ENCODE measurements at places on chromosomes 5 and 9.
A peak's percentile ranks its signal among the peaks of the same experiment; 100 is the strongest.

GRCh38 chr9:33453286-33453860, 6.0 kb upstream of the AQP3 start:
- H3K27ac ChIP-seq: no peak overlapping the region
- no peak for DNase-seq
- H3K4me1 ChIP-seq: peaks cover 2% of the 10 kb centered on the region

DNA sequence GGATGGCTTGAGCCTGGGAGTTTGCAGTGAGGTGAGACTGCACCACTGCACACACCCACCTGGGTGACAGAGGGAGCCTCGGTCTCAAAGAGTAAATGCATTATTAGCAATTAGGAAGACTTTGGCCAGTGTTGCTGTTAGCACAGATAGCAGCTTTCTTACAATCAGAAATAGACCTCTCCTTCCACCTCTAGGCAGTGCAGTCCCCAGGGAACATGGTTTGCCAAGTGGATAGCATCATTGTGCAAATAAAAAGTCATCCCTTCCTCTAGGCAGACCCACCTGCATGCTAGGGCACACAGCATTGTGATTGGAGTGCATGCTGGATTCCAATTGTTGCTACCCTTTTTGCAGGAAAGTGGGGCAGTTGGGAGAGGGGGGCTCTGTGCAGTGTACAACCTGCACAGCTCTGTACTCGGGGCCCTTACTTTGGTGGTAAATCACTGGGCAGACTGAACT, 77.9 kb upstream of the KLF9 start:
- no peak overlapping the region for H3K27ac ChIP-seq
- no peaks in the 10 kb centered on the region for H3K27me3 ChIP-seq

DNA sequence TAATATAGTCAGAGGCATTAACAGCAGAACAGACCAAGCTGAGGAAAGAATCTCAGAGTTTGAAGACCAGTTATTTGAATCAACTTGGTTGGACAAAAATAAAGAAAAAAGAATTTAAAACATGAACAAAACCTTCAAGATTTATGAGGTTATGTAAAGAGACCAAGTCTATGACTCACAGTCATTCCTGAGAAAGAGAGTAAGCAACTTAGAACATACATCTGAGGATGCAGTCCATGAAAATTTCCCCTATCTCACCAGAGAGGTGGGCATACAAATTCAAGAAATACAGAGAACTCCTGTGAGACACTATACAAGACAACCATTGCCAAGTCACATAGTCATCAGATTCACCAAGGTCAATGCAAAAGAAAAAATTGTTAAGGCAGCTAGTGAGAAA, 17.4 kb upstream of the C9orf72 start:
- H3K27me3 ChIP-seq: no peaks in the 10 kb centered on the region
- no peak overlapping the region for H3K4me3 ChIP-seq
- H3K36me3 ChIP-seq: no peaks in the 10 kb centered on the region
- no peak for DNase-seq
- no peaks in the 10 kb centered on the region for H3K4me1 ChIP-seq
- H3K27ac ChIP-seq: no peak overlapping the region

- no peaks in the 10 kb centered on the region for H3K27me3 ChIP-seq
- H3K4me1 ChIP-seq: peaks cover 11% of the 10 kb centered on the region
- no peaks in the 10 kb centered on the region for H3K36me3 ChIP-seq
- H3K27ac ChIP-seq: no peak overlapping the region
- no peak overlapping the region for H3K4me3 ChIP-seq
Measured at GRCh38 chr5:64690104-64690416, 243 bp upstream of the SHISAL2B start.

GRCh38 chr9:77602852-77603251, 45.3 kb downstream of the GNA14 start:
- H3K27me3 ChIP-seq: no peaks in the 10 kb centered on the region
- no peaks in the 10 kb centered on the region for H3K36me3 ChIP-seq
- H3K4me1 ChIP-seq: peaks cover 10% of the 10 kb centered on the region
- no peak overlapping the region for H3K27ac ChIP-seq
- DNase-seq: no peak

- H3K36me3 ChIP-seq: no peaks in the 10 kb centered on the region
- no peak overlapping the region for H3K27ac ChIP-seq
- H3K27me3 ChIP-seq: no peaks in the 10 kb centered on the region
- no peaks in the 10 kb centered on the region for H3K4me1 ChIP-seq
Measured at GRCh38 chr5:153489611-153490010, 859 bp upstream of the GRIA1 start.

GRCh38 chr9:116276651-116277121, 123.1 kb downstream of the PAPPA start:
- H3K27me3 ChIP-seq: no peaks in the 10 kb centered on the region
- DNase-seq: no peak
- no peak overlapping the region for H3K4me3 ChIP-seq
- no peaks in the 10 kb centered on the region for H3K4me1 ChIP-seq
- no peaks in the 10 kb centered on the region for H3K36me3 ChIP-seq
- H3K27ac ChIP-seq: no peak overlapping the region

GRCh38 chr5:163330723-163331668, 106.4 kb upstream of the CCNG1 start:
- H3K4me3 ChIP-seq: no peak overlapping the region
- DNase-seq: no peak
- no peak overlapping the region for H3K27ac ChIP-seq
- no peaks in the 10 kb centered on the region for H3K27me3 ChIP-seq
- no peaks in the 10 kb centered on the region for H3K36me3 ChIP-seq

GRCh38 chr9:87445646-87446045, 52.0 kb upstream of the DAPK1 start:
- no peaks in the 10 kb centered on the region for H3K27me3 ChIP-seq
- H3K36me3 ChIP-seq: no peaks in the 10 kb centered on the region

DNA sequence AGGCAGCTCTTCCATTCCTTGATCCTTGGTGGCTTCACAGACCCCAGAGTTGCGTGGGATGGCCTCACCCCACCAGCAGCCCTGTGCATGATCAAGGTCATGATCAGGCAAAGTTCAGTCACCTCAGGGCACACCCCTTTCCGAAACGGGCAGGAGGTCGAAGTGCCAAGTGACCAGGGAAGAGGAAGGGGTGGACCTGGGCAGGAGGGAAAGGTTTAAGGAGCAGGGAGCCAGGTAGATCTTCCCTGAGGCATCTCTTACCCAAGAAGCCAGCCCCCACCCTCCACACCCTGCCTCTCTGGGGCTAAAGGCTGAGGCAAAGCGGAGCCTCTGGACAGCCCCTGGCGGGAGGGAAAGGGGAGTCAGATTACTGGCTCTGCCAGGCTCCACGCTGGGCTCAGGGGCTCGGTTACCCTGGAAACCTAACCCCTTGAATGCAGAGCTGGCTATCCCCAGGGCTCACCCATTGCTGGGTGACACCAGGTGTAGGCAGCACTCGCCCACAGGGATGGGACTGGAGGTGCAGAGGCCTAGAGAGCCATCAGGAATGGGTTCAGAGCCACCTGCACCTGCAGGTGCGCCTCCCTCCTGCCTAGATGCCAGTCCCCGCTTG, 3.6 kb downstream of the MGAT4B start:
- no peaks in the 10 kb centered on the region for H3K27me3 ChIP-seq
- no peak overlapping the region for H3K4me3 ChIP-seq
- no peak for DNase-seq
- no peaks in the 10 kb centered on the region for H3K36me3 ChIP-seq
- no peak overlapping the region for H3K27ac ChIP-seq

GRCh38 chr5:167168971-167169370, 1122.5 kb upstream of the WWC1 start:
- H3K27me3 ChIP-seq: no peaks in the 10 kb centered on the region
- H3K4me1 ChIP-seq: no peaks in the 10 kb centered on the region
- no peak for DNase-seq
- no peak overlapping the region for H3K27ac ChIP-seq

- H3K36me3 ChIP-seq: no peaks in the 10 kb centered on the region
- no peak overlapping the region for H3K4me3 ChIP-seq
- no peaks in the 10 kb centered on the region for H3K27me3 ChIP-seq
Measured at GRCh38 chr5:4383102-4383501, 757.0 kb upstream of the ADAMTS16 start.

GRCh38 chr9:109726119-109726518, 53.9 kb upstream of the PALM2AKAP2 start:
- H3K27ac ChIP-seq: no peak overlapping the region
- H3K4me1 ChIP-seq: no peaks in the 10 kb centered on the region
- no peak for DNase-seq
- no peak overlapping the region for H3K4me3 ChIP-seq
- H3K36me3 ChIP-seq: no peaks in the 10 kb centered on the region

GRCh38 chr5:130720355-130720754, 444.7 kb downstream of the HINT1 start:
- no peak overlapping the region for H3K27ac ChIP-seq
- H3K4me1 ChIP-seq: no peaks in the 10 kb centered on the region
- no peak for DNase-seq
- no peaks in the 10 kb centered on the region for H3K36me3 ChIP-seq
- no peak overlapping the region for H3K4me3 ChIP-seq

DNA sequence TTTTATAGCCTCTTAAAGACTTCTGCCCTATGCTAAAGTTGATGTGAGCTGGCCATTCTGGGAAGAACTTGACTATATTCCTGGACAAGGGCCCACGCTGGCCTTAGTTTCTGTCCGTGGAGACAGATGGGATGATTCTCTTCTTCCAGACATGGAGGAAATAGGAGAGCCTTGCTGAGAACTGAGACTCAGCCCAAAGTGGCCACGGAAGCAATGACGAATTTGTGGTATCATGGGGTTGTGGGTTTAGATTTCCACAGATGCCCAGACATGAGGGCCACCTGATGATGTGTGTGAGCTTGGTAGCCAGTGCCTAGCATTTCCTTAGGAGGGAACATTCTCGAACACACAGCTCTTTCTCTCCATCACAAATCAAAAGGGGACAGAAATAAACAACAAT, 309.1 kb downstream of the NSG2 start:
- H3K27me3 ChIP-seq: no peaks in the 10 kb centered on the region
- H3K4me3 ChIP-seq: no peak overlapping the region
- no peak for DNase-seq
- no peaks in the 10 kb centered on the region for H3K36me3 ChIP-seq
- H3K27ac ChIP-seq: no peak overlapping the region

GRCh38 chr5:155049569-155050383, 36.2 kb downstream of the KIF4B start:
- DNase-seq: no peak
- H3K27ac ChIP-seq: no peak overlapping the region
- no peaks in the 10 kb centered on the region for H3K4me1 ChIP-seq
- H3K27me3 ChIP-seq: no peaks in the 10 kb centered on the region

DNA sequence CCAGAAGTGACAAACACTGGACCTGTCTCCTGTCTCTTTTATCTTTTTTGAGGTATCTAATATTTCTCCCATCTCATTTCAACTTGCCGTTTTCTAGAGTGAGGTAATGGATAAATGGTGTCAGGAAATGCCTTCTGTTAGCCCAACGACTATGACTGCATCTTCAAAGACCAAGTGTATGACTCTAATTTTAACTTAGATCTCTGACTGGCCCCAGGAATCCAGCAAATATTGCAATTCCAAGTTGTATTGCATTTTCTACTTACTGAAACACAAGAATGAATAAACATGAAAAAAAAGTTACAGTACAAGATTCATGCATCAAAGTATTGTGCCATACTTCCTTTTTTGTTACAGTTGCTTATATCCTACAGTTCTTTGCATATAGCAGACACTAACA, 26.3 kb downstream of the SLC28A3 start:
- no peaks in the 10 kb centered on the region for H3K27me3 ChIP-seq
- H3K27ac ChIP-seq: no peak overlapping the region
- H3K4me1 ChIP-seq: peaks cover 5% of the 10 kb centered on the region
- no peak overlapping the region for H3K4me3 ChIP-seq

DNA sequence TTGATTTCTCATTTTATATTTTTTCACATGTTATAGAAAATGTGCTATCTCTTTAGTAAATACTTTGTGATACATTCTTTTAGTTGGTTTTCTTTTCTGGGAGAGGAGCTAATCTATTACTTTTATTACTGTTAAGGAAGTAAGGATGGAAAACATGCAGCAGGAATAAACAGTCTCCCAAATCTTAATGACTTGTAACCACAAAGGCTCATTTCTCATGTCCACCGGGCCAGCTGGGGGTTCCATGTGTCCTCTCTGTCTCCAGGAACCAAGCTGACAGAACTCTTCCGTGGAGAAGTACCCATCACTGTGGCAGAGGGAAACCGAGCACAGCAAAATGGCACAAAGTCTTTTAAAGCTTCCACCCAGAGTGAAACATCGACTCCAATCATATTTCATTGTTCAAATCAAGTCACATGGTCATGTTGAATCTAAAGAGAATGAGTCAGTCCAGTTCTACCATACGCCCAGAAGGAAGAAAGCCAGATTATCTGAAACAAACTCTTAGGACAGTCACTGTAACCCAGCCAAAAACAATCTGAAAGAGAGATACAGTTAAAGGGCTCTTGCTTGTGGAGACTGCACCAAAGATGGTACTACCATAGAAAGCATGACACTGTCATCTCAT, 97.1 kb upstream of the CDH6 start:
- no peaks in the 10 kb centered on the region for H3K36me3 ChIP-seq
- DNase-seq: no peak
- H3K4me3 ChIP-seq: no peak overlapping the region
- no peaks in the 10 kb centered on the region for H3K27me3 ChIP-seq

GRCh38 chr5:11955331-11955730, 51.1 kb upstream of the CTNND2 start:
- no peaks in the 10 kb centered on the region for H3K4me1 ChIP-seq
- no peaks in the 10 kb centered on the region for H3K36me3 ChIP-seq
- H3K27ac ChIP-seq: no peak overlapping the region
- no peak overlapping the region for H3K4me3 ChIP-seq
- no peak for DNase-seq

- no peak for DNase-seq
- H3K4me3 ChIP-seq: no peak overlapping the region
- H3K27me3 ChIP-seq: no peaks in the 10 kb centered on the region
- peaks cover 67% of the 10 kb centered on the region for H3K4me1 ChIP-seq
- no peaks in the 10 kb centered on the region for H3K36me3 ChIP-seq
- no peak overlapping the region for H3K27ac ChIP-seq
Measured at GRCh38 chr5:136135536-136135935, 2.9 kb downstream of the SMAD5 start.

DNA sequence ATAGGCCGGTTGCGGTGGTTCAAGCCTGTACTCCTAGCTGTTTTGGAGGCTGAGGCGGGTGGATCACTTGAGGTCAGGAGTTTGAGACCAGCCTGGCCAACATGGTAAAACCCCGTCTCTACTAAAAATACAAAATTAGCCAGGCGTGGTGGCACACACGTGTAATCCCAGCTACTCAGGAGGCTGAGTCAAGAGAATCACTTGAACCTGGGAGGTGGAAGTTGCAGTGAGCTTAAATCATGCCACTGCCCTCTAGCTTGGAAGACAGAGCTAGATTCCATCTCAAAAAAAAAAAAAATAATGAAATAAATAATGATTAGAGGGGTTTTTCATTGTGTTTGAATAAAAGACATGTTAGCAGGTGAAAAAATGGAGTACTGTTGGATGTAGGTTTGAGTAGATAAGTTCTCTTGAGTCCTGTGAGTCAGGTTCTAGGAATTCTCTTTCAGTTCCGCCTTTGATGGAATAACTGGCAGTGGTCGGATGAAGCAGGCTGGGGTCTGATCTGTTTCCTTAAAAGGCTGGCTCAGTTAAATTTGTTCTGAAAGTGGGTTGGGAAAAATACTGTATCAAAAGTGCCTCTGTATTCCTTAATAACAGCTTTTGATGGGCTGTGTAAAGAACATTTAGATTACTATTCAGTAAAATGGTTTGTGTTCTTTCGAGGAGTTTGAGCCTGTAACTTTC, 73.2 kb downstream of the AOPEP start:
- peaks cover 15% of the 10 kb centered on the region for H3K4me1 ChIP-seq
- H3K27me3 ChIP-seq: no peaks in the 10 kb centered on the region
- no peak for DNase-seq
- H3K27ac ChIP-seq: peak overlapping the region; percentile 39
- H3K36me3 ChIP-seq: no peaks in the 10 kb centered on the region
- H3K4me3 ChIP-seq: no peak overlapping the region
